ENCODE measurements at places on chromosomes 11 and 22.

DNA sequence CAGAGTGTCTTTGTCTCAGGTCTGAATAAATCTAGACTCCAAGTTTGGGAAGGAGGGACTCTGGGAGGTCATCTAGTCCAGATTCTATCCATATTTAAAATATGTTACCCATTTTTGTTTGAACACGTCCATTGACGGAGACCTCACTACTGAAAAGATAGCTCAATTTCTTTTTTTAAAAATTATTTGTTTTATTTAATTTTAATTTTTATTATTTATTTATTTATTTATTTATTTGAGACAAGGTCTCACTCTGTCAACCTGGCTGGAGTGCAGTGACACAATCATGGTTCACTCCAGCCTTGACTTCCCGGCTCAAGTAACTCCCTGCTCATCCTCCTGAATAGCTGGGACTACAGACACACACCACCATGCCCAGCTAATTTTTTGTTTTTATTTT is 89.5 kb upstream of the SNX19 start:
- no peak for DNase-seq

DNA sequence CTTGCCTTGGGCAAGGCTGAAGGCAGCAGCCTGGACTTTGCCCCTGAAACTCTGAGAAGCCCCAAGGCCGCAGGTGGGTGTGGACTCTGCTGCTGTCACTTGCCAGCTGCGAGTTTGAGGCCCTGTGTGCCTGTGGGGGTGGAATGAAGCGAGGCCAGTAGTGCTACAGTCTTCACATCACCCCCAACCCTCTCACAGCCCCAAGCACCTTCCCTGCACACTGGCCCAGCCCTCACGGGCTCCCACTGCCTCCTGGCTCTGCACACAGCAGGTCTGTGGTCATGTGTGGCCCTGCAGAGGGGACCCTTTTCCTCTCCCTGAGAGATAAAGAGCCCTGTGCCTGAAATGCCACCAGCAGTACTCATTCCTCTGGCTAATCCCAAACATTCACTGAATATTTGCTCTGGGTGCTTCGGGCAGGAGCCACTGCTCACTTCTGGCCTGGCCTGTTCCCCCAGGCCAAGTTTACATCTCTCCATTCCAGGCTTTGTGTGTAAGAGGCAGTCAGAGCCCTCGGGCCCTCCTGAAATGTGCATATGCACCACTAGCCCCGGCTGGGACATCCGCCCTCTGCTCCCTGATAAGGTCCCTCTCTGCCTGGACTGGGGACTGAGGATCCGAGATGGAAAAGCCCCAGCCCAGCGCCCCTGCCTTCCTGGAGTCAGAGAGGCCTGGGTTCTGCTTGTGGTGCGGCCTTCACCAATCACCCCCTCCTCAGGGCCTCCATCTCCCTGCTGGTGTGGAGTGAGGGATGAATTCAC is 17.7 kb downstream of the MGAT3 start:
- no peak for DNase-seq

- no peak for DNase-seq
Measured at GRCh38 chr11:102794382-102794781, 3.6 kb downstream of the MMP1 start.

DNA sequence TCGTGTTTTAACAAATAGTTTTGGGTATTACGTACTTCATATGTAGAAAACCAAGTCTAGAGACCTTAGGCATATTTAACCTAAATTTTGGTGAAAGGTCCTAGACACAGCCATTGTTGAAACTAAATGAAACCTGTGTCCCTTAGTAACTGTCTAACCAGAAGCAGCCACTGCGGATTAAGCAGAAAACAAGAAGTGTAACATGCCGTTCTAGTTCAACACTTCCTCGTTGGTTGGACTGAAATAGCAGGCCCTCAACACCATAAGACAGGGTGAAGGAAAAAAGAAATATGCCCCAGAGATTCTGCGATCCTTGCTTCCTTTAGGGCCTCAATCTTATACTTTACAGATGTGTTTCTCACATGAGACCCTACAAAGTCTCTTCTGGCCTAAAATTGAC is 2.0 kb downstream of the NAA40 start:
- DNase-seq = no peak

GRCh38 chr11:131682373-131683015 is 312.1 kb downstream of the NTM start:
- no peak for DNase-seq

- peak; percentile 19 for DNase-seq
Measured at GRCh38 chr22:17501679-17502285, 61.5 kb upstream of the SLC25A18 start.

DNA sequence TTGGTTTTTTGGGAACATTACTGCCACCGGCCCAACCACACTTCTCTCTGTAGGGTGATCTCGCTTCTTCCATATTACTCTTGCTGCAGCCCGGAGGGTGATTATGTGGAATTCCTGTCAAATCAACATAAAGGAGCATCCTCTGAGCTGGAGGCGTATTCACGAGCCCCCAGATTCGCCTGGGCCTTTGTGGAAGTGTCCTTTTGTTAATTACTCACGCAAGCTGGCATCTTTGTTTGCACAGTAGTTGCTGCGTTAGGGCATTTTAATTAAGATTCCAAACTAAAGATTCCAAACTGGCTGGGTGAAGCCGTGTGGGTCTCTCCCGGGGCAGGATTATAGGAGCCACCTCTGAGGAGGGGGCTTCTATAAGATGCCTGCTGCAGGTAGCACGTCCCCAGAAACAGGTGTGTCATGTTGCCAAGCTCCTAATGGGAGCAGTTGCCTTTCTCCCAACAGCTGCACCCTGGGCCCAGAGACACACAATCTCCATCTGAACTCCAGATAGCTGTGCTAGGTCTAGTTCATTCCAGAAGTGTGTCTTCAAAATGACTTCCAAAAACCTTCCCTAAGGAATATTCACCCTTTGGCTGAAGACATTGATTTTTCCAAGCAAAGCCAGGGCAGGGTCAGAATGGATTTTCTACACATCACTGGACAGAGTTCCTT is 40.9 kb downstream of the SHISAL1 start:
- DNase-seq = no peak

All from AG04449 (cell line).